Ecto neural progenitor cell (in vitro differentiated cells): ENCODE measurements at places on chromosomes 7 and 10.

GRCh38 chr10:105189463-105189800 is 548.3 kb downstream of the SORCS3 start:
- DNase-seq: no peak

DNA sequence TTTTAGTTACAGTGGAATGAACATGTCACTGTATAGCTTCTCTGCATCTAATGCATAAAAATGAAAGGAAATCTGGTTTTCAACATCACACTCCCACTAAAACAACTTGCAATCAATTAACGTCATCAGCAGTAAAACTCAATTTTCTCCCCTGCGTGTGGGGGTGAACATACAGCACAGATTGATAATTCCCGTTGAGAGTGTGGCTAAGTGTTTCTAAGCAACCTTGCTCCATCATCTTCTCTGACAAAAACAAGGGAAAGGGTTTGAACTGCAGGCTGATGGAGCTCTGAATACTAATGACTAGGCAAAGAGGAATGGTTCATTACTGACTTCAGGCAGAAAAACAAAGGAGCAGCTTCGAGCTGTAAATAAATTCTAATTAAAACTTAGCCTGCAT is 238.3 kb downstream of the PARD3 start:
- DNase-seq: no peak

DNA sequence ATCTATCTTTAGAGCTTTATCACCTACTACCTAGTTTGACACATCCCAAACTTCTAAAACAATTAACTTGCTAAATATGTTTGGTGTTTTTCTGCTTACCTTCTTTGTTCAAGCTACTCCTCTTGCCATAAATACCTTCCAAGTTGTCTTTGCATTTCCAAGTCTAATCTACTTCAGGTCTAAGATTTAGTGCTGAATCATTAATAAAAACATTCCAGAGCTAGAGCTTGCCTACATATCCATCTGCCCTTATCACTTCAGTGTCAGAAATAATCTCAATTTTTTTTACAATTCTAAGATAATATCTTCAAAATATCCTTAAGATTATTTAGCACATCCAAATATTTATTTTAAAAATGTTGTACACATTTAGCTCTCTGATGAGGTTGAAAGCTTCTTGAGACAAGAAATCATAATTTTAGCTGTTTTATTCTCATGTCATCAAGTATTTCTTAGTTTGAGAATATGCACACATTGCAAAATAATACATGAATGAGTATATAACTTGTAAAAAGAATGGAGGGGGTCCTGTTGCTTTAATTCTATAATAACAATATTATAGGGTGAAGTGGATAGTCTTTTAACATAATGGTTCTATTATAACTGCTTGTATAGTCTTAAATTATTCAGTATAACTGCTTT is 466.3 kb downstream of the SEMA3D start:
- DNase-seq: no peak

DNA sequence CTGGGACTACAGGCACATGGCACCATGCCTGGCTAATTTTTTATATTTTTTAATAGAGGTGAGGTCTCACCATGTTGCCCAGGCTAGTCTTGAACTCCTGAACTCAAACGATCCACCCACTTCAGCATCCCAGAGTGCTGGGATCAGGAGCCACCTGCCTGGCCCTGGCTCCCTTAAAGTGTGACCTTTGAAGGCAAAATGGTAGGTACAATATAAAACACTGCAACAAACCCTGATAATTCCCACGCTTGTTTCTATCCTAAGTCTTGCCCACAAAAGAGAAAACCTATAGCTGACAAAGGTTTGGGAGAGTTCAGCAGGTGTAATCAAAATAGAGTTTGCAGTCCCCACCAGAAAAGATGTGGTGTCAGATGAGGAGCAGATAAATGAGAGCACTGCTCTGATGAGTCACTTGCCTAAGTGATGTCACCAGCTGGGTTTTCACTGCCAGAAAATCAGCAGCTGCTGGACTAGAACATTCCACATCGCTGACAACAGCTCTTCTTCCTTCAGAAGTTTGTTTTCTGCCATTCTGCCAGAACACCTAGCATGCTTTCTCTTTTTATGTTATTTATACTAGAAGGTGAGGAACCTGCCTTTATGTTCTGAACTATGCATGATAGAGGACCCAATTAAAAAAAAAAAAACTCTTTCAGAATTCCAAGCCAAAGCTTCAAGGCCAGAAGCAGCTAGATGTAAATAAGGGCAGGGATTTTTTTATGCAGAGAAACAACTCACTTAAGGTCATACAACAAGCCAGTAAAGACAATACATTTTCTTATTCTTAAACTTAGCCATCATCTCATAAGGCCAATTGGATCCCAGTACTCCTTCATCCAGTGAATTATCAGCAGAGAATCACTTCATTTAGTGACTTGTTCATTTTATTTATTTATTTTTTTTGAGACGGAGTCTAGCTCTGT is 18.0 kb downstream of the PURB start:
- DNase-seq: no peak

GRCh38 chr7:101783381-101784181 is 33.8 kb upstream of the CUX1 start:
- no peak for DNase-seq

DNA sequence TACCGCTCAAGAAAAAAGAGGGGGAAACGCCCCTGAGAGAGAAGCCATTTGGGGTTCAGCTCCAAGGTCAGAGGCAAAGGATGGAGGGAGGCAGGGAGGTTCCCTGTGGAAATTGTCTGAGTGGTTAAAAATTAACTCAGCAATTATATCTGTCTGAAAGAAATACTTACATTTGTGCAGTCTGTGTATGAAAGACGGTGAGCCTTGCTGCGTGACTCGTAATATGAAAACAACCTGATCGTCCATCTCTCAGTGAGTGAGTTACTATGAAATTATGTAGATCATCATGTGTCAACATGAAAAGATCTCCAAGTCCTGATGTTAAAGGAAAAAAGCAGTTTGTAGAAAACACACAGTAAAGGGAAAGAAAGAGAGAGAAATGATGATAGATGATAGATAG is 67.2 kb upstream of the FAM204A start:
- DNase-seq: no peak
